ENCODE measurements at places on chromosomes 4 and X. TPM values are rescaled to one million over a fixed set of nuclear protein-coding genes. Genes with fewer than 3 reads are reported as not detected.

DNA sequence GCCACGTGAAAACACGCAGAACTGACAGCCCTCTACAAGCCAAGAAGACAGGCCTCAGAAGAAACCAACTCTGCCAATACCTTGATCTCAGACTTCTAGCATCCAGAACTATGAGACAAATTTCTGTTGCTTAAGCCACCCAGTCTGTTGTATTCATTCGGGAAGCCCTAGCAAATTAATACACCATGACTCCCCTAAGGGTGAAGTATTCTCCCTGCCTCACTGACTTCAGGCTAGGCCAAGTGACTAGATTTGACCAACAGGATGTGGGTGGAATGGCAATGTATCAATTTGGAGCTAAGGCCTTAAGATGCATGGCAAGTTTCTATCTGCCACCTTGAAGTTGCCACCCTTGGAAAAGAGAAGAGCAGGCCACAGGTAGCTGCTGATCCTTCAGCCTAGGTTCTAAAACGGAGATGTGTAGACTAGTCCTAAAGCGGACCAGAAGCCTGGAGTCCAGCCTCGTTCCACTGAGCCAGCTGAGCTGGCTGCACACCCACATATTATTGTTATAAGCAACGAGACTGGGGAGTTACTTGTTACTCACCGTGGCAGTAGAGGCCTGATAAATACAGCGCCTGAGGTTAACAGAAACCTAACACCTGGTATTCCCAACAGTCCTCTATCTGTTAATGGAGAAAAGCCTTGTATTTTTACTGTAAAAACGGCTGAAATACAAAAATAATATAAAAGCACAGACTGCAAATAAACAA, 16.4 kb downstream of the SCARB2 start:
- DNase-seq = no peak

GRCh38 chr4:52507774-52508173, 151.3 kb downstream of the USP46 start:
- DNase-seq = no peak

- DNase-seq = peak; percentile 48
Observed at GRCh38 chr4:37978248-37978924, 18.2 kb downstream of the PTTG2 start.

GRCh38 chr4:46388857-46389256, 1.1 kb downstream of the GABRA2 start:
- no peak for DNase-seq

Gene CHRDL1
- 0.40 TPM for total RNA-seq

Gene CT45A8
- total RNA-seq = not detected

Gene DRD5
- total RNA-seq = not detected
